ENCODE measurements at places on chromosomes 6 and 20. TPM values are rescaled to one million over a fixed set of nuclear protein-coding genes. Genes with fewer than 3 reads are reported as not detected.

SNAI1 gene
- 0.02 TPM for polyA plus RNA-seq

EYS gene
- polyA plus RNA-seq, result 0.14 TPM

GUCA1A gene
- not detected for polyA plus RNA-seq

CCDC170 gene
- polyA plus RNA-seq, result 0.05 TPM

GLP1R gene
- polyA plus RNA-seq, result not detected

MYBL2 gene
- polyA plus RNA-seq, result 12.7 TPM

HLA-DMA gene
- 1.7 TPM for polyA plus RNA-seq

CLVS2 gene
- polyA plus RNA-seq, result not detected

GPLD1 gene
- 0.03 TPM for polyA plus RNA-seq

MYLK4 gene
- polyA plus RNA-seq, result 0.12 TPM

PRRT1 gene
- 0.16 TPM for polyA plus RNA-seq

GTSF1L gene
- not detected for polyA plus RNA-seq

SPDEF gene
- polyA plus RNA-seq, result not detected

RIMS1 gene
- polyA plus RNA-seq, result 0.03 TPM

PGC gene
- not detected for polyA plus RNA-seq

NELFE gene
- 64.6 TPM for polyA plus RNA-seq

CST2 gene
- polyA plus RNA-seq, result not detected

KCNK15 gene
- 0.40 TPM for polyA plus RNA-seq

TRIM10 gene
- polyA plus RNA-seq, result not detected

OR2H1 gene
- polyA plus RNA-seq, result not detected

TRDN gene
- polyA plus RNA-seq, result not detected

NKX2-2 gene
- polyA plus RNA-seq, result not detected

HLA-DRA gene
- 0.03 TPM for polyA plus RNA-seq

CD109 gene
- 77.5 TPM for polyA plus RNA-seq

MLIP gene
- polyA plus RNA-seq, result not detected

PTCHD4 gene
- 0.87 TPM for polyA plus RNA-seq

C6orf163 gene
- polyA plus RNA-seq, result 0.20 TPM

TRIM15 gene
- 0.02 TPM for polyA plus RNA-seq

ZNF311 gene
- polyA plus RNA-seq, result 1.3 TPM

HAO1 gene
- polyA plus RNA-seq, result not detected

HFE gene
- polyA plus RNA-seq, result 17.2 TPM

CST9L gene
- polyA plus RNA-seq, result not detected

GPX5 gene
- not detected for polyA plus RNA-seq

CCHCR1 gene
- polyA plus RNA-seq, result 15.0 TPM

CAPN11 gene
- polyA plus RNA-seq, result not detected

LIME1 gene
- 2.0 TPM for polyA plus RNA-seq

MROH8 gene
- 0.60 TPM for polyA plus RNA-seq

Measured in mammary epithelial cell (primary cell).